LNCaP clone FGC (cell line): ENCODE measurements at places on chromosomes 3 and 15.

DNA sequence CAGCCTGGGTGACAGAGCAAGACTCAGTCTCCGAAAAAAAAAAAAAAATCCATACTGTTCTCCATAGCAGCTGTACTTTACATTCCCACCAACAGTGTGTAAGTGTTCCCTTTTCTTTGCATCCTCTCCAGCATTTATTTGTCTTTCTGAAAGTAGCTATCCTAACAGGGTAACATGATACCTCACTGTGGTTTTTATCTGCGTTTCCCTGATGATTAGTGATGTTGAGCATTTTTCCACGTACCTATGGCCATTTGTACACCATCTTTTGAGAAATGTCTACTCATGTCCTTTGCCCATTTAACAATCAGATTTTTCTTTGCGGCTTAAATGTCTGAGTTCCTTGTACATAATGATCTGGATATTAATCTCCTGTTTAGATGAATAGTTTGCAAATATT lies 119.3 kb downstream of the RFX7 start:
- DNase-seq, result no peak

GRCh38 chr3:13272831-13273603 lies 147.1 kb downstream of the NUP210 start:
- DNase-seq, result no peak

GRCh38 chr15:43954181-43954621 lies 127.4 kb downstream of the WDR76 start:
- DNase-seq, result no peak

GRCh38 chr3:87307805-87308204 lies 31.4 kb upstream of the POU1F1 start:
- DNase-seq, result no peak

DNA sequence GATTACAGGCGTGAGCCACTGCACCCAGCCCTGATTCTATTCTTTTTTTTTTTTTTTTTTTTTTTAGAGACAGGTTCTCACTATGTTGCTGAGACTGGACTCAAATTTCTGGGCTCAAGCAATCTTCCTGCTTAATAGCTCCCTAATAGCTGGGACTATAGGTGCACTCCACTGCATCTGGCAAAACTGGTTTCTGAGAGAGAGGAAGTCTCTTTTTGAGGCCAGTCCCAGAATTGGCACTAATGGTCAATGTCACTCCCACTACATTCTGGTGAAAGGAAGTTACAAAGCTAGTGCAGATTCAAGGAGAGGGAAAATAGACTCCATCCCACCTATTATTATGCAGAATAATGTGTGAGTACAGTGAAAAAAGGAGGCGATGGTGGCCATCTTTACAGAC lies 5.8 kb upstream of the TGFBR2 start:
- DNase-seq, result no peak

GRCh38 chr15:85394554-85395333 lies 14.3 kb downstream of the AKAP13 start:
- DNase-seq, result no peak

GRCh38 chr15:29942143-29942542 lies 119.9 kb upstream of the TJP1 start:
- DNase-seq, result no peak

- no peak for DNase-seq
These were observed 6.1 kb upstream of the THSD4 start for GRCh38 chr15:71109130-71109529.

- DNase-seq, result no peak
These were observed 174.1 kb upstream of the MCTP2 start for GRCh38 chr15:94057305-94057704.

GRCh38 chr3:41301548-41301947 lies 102.2 kb downstream of the CTNNB1 start:
- no peak for DNase-seq

GRCh38 chr15:100526027-100526481 lies 2.7 kb downstream of the CERS3 start:
- DNase-seq, result peak; percentile 99

GRCh38 chr3:177889652-177890358 lies 646.4 kb upstream of the KCNMB2 start:
- DNase-seq, result no peak

- DNase-seq, result no peak
These were observed 155.7 kb downstream of the LPP start for GRCh38 chr3:188309437-188310269.

- no peak for DNase-seq
These were observed 52.3 kb downstream of the ATP1B3 start for GRCh38 chr3:141928631-141929270.

GRCh38 chr3:194556086-194557056 lies 69.6 kb upstream of the ATP13A3 start:
- DNase-seq, result no peak
